SK-MEL-5 (cell line): ENCODE measurements at places on chromosomes 6 and 20. TPM values are rescaled to one million over a fixed set of nuclear protein-coding genes. Genes with fewer than 3 reads are reported as not detected.

The NKX2-4 gene
- total RNA-seq = 1.4 and 1.8 TPM in 2 replicates

The XKR7 gene
- 0.03 and 0.11 TPM in 2 replicates for total RNA-seq

The OARD1 gene
- 20.2 and 23.4 TPM in 2 replicates for total RNA-seq

The RFX6 gene
- total RNA-seq = 0.08 TPM in 1 of 2 replicates, not detected in the other

The SS18L1 gene
- total RNA-seq = 20.6 and 23.9 TPM in 2 replicates

The PPP1R3G gene
- total RNA-seq = 0.03 and 0.16 TPM in 2 replicates

The CRISP3 gene
- total RNA-seq = not detected in 2 replicates

The GMEB2 gene
- 8.5 and 10.5 TPM in 2 replicates for total RNA-seq

The FAM83C gene
- not detected in 2 replicates for total RNA-seq

The DEFB116 gene
- not detected in 2 replicates for total RNA-seq

The IL17F gene
- total RNA-seq = not detected in 2 replicates

The CAGE1 gene
- 0.13 and 0.40 TPM in 2 replicates for total RNA-seq

The TUBB2A gene
- total RNA-seq = 118 and 127 TPM in 2 replicates

The SOX18 gene
- 0.37 TPM in 1 of 2 replicates, not detected in the other for total RNA-seq

The RAMACL gene
- total RNA-seq = 0.08 and 0.18 TPM in 2 replicates

The SAMD5 gene
- 1.8 and 2.2 TPM in 2 replicates for total RNA-seq

The KCNK16 gene
- not detected in 2 replicates for total RNA-seq

The CTCFL gene
- 0.42 and 0.51 TPM in 2 replicates for total RNA-seq

The TSHZ2 gene
- not detected in 2 replicates for total RNA-seq

The CCM2L gene
- 0.08 and 0.16 TPM in 2 replicates for total RNA-seq

The SLX4IP gene
- 6.4 and 7.3 TPM in 2 replicates for total RNA-seq

The MYBL2 gene
- 10.4 and 14.1 TPM in 2 replicates for total RNA-seq

The TMC2 gene
- not detected in 2 replicates for total RNA-seq
